D341Med (cell line): ENCODE measurements at places on chromosomes 13 and 19.

DNA sequence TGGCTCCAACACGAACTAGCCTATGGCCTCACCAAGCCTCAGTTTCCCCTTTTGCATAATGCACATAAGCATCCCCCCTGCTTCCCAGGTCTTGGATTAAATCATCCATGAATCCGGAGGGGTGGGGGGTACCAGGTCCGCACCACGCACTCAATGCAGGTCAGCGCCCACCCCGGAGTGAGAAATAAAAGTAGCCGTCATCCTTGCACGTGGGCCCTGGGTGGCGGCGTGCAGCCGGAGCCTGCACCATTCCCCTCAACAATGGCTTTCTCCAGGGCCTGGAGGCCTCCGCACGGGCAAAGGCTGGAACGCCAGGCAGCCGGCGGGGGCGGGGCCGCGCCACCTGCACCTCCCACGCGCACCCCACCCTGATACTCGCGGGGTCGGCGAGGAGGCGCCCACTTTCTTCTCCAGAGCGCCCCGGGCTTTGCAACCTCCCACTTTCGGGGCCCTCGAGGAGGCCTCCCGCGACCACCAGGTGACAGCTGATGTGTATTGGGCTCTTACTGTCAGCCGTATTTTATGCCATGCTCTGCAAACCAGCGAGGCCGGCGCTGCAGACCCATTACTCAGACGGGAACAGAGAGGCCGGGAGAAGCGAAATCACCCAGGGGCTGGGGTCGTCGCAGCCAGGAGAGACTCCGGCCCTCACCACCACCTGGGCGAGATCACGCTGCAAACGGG, 767 bp upstream of the GADD45B start:
- peak; percentile 69 for DNase-seq

GRCh38 chr13:95335667-95336066, 34.4 kb upstream of the ABCC4 start:
- no peak for DNase-seq

- no peak for DNase-seq
Observed at GRCh38 chr19:46880431-46880830, 19.6 kb downstream of the ARHGAP35 start.

DNA sequence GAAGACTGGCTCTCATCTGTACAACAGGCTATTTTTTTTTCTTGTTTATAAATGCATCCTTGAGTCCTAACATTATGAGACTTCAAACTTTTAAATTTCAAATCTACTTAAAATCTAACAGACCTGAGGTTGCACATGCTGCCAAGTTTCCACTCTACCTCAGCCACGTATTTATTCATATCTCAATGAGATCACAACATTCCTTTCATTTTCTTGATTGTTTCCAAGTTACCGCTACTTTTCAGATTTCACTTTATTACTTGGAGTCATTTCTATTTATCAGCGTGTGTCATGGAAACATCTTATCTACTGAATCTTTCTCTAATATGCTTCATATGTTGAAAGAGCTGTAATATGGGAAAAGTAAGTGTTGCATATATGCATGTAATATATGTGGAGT, 1257.5 kb upstream of the ATXN8OS start:
- no peak for DNase-seq

GRCh38 chr13:41500511-41500910, 43.2 kb downstream of the RGCC start:
- no peak for DNase-seq

DNA sequence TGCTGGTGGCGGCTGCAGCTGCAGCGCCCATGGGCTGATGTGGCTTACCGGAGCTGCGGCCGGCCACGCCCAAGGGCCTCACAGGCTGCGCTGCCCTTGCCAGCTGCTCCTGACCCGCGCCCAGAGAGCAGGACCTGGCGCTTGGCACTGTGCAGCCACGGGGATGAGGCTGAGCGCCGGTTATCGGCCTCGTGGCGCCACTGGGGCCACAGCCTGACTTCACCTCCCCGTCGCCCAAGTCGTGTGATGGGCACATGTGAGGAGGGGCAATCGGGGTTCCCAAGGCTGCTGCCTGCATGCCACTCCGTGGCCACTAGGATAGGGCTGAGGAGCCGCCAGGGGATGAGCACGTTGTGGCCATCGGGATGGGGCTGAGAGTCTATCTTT, 77.2 kb upstream of the PABPC3 start:
- no peak for DNase-seq
